ENCODE measurements at places on chromosomes 2 and 18. TPM values are rescaled to one million over a fixed set of nuclear protein-coding genes. Genes with fewer than 3 reads are reported as not detected.

Gene C2orf78
- total RNA-seq, result not detected

Gene FHOD3
- 1.2 TPM for total RNA-seq

Gene SIX3
- not detected for total RNA-seq

Gene LDLRAD4
- total RNA-seq, result 15.6 TPM

DNA sequence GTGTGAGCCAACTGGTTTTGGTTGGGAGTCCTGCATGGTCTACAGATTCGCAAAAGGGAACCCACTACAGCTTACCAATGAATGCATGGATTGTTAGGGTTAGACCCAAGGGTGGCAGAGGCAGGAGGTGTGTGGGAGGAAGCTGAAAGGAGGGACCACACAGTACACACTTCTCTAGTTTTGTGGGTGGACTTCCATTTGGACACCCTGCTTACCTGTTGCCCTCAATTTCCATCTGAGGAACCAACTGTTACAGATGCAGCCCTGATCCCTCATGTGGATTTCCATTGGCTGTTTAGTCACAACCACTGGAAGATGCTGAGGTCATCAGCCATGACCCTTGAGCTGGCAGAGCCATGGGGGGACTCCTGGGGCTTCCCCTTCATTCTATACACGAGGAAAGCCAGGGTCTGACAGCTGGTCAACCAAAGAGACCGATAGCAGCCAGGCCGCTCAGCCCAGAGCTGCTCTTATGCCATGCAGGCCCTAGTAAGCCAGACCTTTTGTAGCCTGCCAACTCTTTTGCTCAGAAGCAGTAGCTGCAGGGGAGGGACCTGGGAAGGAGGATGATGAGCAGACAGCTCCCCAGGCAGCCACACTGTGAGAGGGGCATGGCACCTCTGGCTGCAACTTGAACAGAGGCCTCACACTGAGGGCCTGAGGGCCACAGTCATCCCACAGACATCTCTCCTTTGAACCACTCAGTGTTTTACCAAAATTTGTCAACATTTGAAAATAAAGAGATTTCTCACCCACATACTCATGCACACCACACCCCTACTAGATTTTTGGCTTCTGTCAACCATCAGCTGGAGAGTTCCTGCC is 162.1 kb downstream of the SETBP1 start:
- DNase-seq, result no peak

DNA sequence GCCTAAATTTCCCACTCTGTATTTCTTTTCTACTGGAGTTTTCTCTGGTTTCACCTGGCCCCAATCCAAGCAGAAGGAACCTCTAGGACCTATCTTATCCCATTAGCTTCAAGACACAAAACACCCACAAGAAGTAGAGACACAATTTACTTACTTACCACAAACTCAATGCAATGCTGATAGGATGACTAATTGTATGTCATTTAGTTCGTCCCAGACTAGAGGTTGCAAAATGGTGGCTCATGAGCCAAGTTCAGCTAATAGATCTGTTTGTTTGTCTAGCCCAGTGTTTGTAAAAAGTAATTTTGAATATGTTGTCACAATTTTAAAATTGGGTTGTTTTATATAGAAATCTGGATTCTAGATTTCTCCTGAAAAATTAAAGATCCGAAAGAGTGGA is 34.7 kb upstream of the ZSWIM2 start:
- no peak for DNase-seq

- no peak for DNase-seq
Measured at GRCh38 chr2:21819454-21819853, 695.7 kb downstream of the TDRD15 start.

- DNase-seq, result no peak
Measured at GRCh38 chr2:145023334-145023934, 503.5 kb upstream of the ZEB2 start.

GRCh38 chr2:27250652-27251379 is 12.0 kb downstream of the SLC30A3 start:
- DNase-seq, result no peak

DNA sequence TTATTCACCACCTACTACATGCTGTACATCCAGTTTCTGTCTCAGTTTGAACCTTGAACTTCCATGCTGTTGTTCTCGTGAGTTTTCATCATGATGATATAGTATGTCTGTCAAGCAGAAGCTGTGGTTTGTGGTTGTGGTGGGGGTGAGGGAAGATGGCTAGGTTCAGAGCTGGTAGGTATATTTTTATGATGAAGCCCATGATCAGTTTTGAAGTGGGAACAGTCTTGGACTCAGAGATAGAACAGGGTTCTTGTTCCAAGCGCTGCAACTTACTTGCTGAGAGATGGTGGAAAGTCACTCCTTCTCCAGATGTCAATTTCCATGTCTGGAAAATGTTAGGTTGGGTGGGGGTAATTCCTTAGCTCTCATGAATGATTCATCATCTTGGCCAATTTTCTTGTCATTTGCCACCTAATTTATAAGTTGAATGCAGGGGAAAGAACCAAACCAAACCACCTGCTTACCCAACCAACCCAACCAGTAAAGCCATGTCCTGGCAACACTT is 21.6 kb downstream of the PMAIP1 start:
- no peak for DNase-seq

GRCh38 chr2:154855138-154855537 is 156.6 kb downstream of the KCNJ3 start:
- DNase-seq, result no peak

- no peak for DNase-seq
Measured at GRCh38 chr2:28291811-28292440, 100.7 kb upstream of the FOSL2 start.

GRCh38 chr18:13394801-13395200 is 176.2 kb downstream of the LDLRAD4 start:
- no peak for DNase-seq

- no peak for DNase-seq
Measured at GRCh38 chr2:115908731-115909130, 1466.3 kb downstream of the DPP10 start.
